Forelimb muscle (tissue), 1 donor: ENCODE measurements at places on chromosomes 4 and X. TPM values are rescaled to one million over a fixed set of nuclear protein-coding genes. Genes with fewer than 3 reads are reported as not detected.

DNA sequence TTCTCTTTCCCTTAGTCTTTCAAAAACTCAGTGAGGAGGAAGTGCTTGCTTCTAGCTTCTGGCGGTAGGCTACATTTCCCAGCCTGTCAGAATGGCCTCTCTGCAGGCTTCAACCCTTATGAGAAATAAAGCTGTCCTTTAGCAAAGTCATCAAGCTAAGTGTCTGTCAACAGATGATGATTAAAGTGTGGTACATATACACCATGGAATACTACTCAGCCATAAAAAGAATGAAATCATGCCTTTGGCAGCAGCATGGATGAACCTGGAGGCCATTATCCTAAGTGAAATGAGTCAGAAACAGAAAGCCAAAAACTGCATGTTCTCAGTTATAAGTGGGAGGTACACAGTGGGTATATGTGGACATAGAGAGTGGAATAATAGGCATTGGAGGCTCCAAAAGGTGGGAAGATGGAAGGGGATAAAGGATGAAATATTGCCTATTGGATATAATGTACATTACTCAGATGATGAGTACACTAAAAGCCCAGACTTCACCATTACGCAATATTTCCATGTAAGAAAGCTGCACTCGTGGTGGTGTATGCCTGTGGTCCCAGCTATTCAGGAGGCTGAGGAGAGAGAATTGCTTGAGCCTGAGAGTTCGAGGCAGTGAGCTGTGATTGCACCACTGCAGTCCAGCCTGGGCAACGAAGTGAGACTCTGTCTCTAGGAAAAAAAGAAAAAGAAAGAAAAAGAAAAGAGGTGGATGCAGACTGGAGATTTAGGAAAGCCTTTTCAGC is 7.9 kb downstream of the TRIM2 start:
- DNase-seq, result no peak

DNA sequence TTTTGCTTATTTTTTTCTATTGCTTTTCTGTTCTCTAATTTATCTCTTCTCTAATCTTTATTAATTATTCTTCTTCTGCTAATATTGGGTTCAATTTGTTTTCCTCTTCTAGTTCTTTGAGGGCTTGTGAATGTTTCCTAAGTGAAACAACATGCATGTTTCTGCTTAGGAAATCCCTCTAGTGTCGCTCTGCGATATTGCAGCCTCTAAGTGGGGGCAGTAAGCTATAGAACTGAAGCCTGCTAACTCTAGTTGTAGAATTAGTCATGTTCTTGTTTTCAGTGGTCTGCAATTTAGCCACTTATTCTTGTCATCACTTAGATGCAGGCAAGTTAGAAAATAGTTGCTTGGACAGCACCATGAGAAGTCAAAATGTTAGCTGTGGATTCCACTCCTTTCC is 222.6 kb downstream of the SPIN4 start:
- DNase-seq, result no peak

GRCh38 chr4:140654495-140654814 is 85.7 kb upstream of the UCP1 start:
- DNase-seq, result no peak

- DNase-seq, result no peak
Observed at GRCh38 chr4:82643994-82644733, 82.4 kb upstream of the TMEM150C start.

LRCH2 gene
- 3.7 TPM for polyA plus RNA-seq

MAGEA9B gene
- polyA plus RNA-seq, result not detected
